HS-5 (cell line): ENCODE measurements at places on chromosomes 12 and 14.

DNA sequence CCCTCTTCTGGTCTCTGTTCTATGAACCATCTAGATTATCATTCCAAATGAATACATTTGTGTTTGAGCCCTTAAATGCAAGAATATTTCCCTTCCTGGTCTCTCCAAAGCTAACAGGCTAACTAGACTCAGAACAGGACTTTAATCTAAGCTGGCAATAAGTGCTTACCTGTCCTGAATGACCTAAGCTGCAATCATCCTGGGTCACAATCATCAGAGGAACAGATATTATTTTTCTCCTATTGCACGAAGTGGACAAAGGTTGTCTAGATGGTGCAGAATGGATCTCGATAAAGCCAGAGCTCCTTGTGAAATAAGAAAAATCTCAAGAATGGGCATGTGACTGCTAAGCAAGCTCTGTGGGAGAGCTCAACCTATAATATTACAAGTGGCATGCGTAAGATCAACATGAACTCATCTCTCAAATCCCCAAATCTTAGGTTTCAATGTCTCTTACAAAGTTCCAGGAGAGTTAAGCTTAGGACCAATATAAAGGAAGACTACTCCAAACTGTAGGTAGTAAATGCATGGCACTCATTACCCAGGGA, 10.6 kb upstream of the NUMB start:
- no peak for DNase-seq

GRCh38 chr12:100171248-100171647, 28.6 kb upstream of the BLTP3B start:
- no peak for DNase-seq

- no peak for DNase-seq
Observed at GRCh38 chr14:24179961-24180796, 8.3 kb downstream of the REC8 start.

- DNase-seq: no peak
Observed at GRCh38 chr14:69117020-69117767, 35.7 kb downstream of the DCAF5 start.

DNA sequence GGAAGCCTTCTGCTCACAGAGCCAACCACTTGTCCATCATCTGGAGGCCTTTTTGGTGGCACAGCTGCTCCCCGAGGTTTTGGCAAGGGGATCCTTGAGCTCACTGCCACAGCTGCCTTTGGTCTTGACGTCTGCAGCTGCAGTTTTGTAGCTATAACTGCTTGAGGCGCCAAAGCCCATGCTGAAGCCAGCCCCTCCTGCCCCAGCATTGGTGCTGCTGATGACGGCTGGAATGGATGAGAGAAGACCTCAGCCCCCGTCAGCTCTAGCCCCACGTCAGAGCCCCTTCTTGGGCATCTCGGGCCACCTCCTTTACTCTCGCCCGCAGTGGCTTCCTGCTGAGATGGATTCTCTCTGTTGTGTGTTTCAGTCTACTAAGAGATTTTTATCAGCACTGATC, 12.3 kb upstream of the KRT74 start:
- DNase-seq: no peak

DNA sequence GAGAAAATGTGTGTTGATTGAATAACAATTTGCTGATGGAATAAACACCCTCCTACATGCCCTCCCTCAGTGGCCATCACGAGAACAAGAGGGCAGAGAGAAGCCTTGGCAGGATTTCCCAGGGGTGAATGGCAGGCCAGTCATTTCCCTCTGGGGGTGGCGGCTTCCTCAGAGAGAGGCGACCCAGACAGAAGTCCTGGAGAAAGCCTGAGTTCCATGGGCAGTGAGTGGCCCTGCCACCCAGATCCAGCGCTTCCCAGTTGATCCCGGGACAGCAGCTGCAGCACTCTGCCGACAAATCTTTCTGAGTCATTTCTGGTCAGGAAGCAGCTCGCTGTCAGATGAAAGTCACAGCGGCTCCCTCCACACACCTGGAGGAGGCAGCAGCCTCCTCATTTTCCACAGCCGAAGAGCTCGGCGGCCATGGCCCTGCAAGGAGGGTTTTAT, 123.0 kb downstream of the SCARB1 start:
- no peak for DNase-seq

GRCh38 chr14:52706286-52706685, 714 bp upstream of the PSMC6 start:
- DNase-seq: no peak

- DNase-seq: peak; percentile 34
Observed at GRCh38 chr12:105083551-105084105, 630 bp downstream of the ALDH1L2 start.

GRCh38 chr14:58862416-58863160, 224.8 kb downstream of the DACT1 start:
- no peak for DNase-seq

GRCh38 chr14:104973385-104974145, 4.6 kb downstream of the AHNAK2 start:
- DNase-seq: peak; percentile 88

GRCh38 chr14:74911221-74911620, 11.8 kb downstream of the RPS6KL1 start:
- no peak for DNase-seq

DNA sequence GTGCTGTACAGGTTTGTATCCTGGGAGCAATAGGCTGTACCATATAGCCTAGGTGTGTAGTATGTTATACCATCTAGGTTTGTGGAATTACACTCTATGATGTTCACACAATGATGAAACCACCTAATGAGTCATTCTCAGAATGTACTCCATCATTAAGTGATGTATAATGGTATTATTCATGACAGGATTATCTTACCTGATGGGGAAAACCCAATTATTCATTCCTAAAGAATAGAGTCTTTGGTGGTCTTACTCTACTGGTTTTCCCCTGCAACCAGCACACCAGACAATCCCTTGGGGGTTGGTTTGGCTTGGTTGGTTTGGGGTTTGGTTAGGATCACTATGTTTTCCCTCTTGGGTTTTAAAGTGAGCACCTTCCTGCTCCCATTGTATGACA, 12.6 kb upstream of the OR10P1 start:
- no peak for DNase-seq

- peak; percentile 53 for DNase-seq
Observed at GRCh38 chr14:67241411-67242167, at the start of gene PALS1. PALS1 (plus strand) TSS chr14:67241435; CDS start chr14:67279171, 37,736 bp downstream.

- DNase-seq: no peak
Observed at GRCh38 chr12:11805680-11806079, 156.2 kb downstream of the ETV6 start.

- DNase-seq: no peak
Observed at GRCh38 chr12:50633955-50634354, 129.2 kb downstream of the DIP2B start.

DNA sequence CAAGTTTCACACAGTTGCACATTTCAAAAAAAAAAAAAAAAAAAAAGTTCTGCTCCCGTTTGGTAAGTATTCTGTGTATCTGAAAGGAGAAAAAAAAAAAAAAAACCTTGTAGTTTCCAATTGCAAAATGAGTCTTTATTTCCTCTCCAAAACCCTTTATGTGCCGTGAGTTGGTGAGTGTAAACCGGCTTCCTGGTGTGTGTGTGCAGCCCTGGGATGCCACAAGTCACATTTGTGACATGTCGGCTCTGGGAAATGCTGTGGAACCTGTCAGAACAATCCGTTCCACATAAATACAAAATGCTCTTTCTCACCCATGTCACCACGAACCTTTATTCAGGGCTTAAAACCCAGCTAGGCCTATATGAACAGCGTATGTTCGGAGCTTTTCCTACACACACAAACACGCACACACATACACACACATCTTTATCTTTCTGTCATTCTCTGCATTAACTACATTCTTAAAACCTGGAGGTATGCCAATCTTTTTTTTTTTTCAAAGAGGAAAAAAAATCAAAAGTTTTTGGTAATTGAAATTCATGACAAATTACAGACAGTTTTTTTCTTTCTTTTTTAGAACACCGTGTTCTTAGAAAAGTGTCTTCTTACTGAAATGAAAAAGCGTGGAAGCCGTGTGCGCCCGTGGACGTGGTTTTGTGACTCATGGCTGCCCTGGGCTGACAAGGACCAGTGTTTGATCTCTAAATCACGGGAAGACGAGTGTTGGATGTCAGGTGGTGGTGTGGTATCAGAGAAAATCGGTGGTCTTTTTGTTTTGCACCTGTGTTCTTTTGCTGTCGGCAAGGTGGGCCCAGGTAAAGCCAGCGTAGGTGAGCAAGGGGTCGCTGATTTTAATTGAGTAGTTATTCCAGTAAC, 612.0 kb downstream of the VRK1 start:
- no peak for DNase-seq

DNA sequence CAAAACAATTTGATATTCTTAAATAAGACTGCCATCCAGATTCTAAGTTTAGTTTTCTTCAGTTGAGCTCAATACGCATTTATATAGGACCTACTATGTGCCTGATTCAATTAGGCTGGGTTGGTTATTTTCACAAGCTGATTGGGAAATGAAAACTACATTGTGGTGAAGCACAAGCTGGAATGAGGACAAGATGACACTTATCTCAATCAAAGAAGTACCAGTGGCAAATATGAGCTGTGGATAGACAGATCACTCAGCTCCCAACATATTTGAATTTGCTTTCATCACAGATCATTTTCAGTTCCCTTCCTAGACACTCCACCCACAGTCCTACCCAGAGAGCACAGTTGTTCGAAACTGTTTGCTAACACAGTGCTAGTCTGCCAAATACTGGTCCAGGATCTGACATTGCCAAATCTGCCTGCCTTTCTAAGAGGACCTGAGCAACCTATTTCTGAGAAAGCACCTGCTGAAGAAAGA, 74.7 kb downstream of the LLPH start:
- DNase-seq: no peak

DNA sequence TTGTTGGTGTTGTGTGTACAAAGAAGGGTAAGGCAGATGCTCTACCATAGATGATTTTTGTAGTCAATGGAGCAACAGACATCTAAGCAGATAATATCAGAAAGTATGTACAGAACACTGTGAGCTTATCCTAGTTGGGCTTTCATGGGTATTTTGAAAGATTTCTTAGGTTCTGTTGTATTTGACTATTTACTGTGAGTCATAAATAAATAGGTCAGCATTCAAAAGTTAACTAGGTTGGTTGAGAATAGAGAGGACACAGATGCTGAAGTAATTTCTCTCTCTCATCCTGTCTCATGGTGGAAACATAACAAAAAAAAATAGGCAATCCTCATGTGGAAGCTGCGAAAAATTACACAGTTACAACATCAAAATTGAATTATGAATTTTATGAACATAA, 413.5 kb downstream of the CCDC91 start:
- no peak for DNase-seq
